ENCODE measurements at places on chromosomes 2 and 18. TPM values are rescaled to one million over a fixed set of nuclear protein-coding genes. Genes with fewer than 3 reads are reported as not detected.

The TLX2 gene
- total RNA-seq: not detected

The GLI2 gene
- 3.3 TPM for total RNA-seq

The AQP12B gene
- total RNA-seq: not detected

The MC5R gene
- total RNA-seq: not detected

The CXCR1 gene
- total RNA-seq: not detected

The ALK gene
- under 0.01 TPM for total RNA-seq

The LRRC30 gene
- not detected for total RNA-seq

The SCN2A gene
- total RNA-seq: 2.1 TPM

The C2orf80 gene
- not detected for total RNA-seq

The MATN3 gene
- 2.3 TPM for total RNA-seq

The KLHL14 gene
- not detected for total RNA-seq

The ADGRF3 gene
- not detected for total RNA-seq

The EVX2 gene
- total RNA-seq: not detected

The REG3G gene
- not detected for total RNA-seq

The MXD1 gene
- total RNA-seq: 8.4 TPM

The DPYSL5 gene
- total RNA-seq: not detected

The ZNF516 gene
- total RNA-seq: 32.7 TPM

The TRAPPC12 gene
- 53.2 TPM for total RNA-seq

The YES1 gene
- 49.5 TPM for total RNA-seq

The SCYGR4 gene
- not detected for total RNA-seq

The APLF gene
- total RNA-seq: 9.4 TPM

The CLIP4 gene
- 127 TPM for total RNA-seq

The RAB6C gene
- total RNA-seq: not detected

The TMEM131 gene
- 32.4 TPM for total RNA-seq

The FOXD4L1 gene
- 0.17 TPM for total RNA-seq

The SERPINB10 gene
- not detected for total RNA-seq

The DNPEP gene
- total RNA-seq: 72.5 TPM

The SOX11 gene
- 2.1 TPM for total RNA-seq

The GPR45 gene
- total RNA-seq: not detected

The C1QL2 gene
- not detected for total RNA-seq

The DLX1 gene
- total RNA-seq: not detected
